NCI-H510A (cell line): ENCODE measurements at places on chromosomes 1 and 21.
A peak's percentile ranks its signal among the peaks of the same experiment; 100 is the strongest.

GRCh38 chr1:54861070-54861761 is 25.8 kb downstream of the DHCR24 start:
- DNase-seq = no peak

DNA sequence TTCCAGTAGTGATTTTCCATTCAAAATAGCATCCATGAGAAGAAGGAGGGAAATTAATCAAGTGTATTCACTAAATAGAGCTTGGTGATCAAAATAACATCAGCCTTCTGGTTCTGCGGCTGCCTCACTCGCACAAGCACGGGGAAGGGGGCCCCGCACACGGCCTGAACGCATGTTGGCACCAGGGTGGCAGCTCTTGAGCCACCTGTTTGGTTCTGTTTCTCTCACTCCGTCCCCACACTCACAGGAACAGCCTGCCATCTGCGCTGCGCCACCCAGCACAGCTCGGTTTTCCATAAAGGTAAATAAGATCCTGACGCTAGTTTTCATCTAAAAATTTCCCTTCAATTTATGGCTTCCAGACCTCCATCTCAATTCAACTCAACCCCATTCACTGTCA is 49.4 kb downstream of the TIAM1 start:
- DNase-seq = no peak

- no peak for DNase-seq
Measured at GRCh38 chr1:163381487-163382184, 59.9 kb downstream of the NUF2 start.

DNA sequence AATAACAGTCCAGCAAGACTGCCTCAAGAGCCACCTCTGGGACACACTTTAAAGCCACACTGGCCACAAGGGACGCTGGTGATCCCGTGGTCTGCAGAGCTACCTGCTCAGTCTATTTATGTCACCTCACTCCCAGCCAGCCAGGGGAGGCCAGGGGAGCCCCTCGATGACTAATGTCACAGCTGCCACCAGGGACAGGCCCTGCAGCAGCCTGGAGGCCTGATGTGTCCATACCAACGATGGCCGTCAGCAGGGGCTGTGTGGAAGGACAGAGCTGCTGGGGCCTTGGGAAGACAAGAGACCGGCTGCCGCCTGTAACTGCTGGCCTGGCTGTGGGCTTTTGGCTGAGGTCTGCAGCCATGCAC is 71.0 kb downstream of the SIK1 start:
- DNase-seq = no peak

DNA sequence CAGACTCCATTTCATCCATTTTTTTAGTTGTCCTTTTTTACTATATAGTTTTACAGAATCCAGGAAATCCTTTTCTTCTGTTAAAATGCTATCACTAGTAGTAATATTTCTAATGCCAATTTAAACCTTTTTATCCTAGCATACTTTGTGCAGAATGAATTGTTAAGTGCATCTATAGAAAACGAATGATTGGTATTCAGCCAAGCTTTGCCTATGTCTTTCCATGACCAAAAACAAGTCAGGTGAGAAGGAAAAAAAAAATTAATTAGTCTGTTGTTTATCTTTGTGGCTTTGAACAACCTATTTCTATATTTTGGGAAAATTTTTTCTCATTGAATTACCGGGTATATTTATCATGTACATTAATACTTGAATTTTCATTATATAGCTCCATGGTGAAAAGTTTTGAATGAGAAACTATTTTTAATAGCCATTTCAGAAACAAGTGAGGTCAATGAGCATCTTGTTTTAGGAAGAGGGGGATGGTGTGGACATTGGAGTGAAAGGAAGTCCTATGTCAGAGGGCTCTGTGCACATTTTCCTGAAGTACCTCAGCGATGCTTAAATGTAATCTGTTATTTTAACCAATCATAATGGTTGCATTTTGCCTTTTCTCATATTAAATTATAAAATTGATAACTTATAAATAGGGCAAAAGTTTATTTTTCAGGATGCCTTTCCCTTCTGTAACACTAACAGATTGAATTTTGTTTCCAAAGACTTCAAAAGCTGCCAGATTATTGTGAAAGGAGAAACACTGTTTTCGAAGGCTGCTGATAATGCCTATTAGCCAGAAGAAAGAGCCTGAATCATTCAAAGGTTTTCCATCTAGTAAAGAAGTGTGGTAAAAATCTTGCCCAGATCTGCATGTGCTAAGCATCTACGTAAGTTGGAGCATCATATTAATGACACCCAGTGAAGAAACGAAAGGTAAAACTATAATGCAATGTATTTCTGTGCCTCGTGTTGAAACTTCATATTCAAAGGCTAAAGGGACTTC is 73.8 kb upstream of the S1PR1 start:
- no peak for DNase-seq

DNA sequence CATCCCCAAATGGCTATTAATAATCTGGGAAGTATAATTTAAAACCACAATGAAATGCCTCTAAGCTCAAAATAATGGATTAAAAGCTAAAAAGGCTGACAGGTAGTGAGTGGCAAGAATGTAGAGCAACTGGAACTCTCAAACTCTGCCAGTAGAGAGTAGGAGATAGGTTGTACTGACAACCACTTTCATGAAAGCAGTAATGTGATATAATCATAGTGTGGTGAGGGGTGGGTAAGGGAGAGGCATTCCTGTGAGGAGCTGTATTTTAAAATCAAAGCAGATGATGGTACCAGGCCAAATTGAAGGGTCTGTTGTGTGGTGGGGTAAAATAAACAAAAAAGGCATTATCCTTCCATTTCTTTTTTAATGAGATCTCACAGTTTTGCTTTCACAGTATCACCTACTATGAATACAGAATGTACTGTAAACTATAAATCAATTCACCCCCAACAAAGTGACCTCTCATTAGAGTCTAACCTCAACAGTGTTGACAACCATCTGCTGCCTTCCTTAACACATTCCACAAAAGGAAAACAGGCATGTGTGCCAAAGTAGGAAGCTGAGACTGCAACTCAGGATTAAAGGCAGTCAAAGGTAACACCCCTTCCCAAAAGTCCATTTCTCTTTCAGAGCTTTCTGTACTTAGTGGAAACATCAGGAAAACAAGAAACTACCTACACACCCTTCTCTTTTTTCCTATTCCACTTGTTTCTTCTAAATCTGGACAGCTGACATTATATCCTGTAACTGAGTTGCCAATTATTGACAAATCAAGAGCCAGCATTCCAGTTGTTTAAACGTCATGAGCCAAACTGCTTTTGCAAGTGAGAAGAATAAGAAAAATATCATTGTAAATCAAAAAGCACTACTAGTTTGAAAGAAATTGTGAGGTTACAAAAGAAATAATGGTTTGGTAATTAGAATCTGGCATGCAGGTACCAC is 130.8 kb downstream of the FAF1 start:
- DNase-seq = no peak

DNA sequence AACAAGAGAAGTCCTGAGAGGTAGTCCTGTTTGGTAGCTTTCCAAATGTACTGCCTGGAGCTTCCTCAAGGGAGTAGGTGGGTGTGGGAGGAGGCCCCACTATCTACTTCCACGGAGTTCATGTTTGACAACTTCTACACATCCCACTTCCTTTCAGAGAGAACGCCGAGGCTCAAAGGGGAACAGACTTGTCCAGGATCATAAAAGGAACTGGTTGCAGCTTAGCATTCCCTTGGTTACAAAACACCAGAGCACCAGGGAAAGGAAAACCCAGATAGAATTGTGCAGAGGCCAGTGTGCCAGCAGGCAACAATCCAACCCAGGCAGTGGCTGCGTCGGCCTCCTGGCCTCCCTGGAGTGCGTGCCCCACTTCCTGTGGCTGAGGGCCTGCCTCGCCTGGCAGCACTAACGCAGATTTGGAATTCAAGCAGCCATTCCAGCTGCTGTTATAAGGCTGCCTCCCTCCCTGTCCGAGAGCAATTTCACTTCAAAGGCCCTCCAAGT is 4.2 kb upstream of the RAP1GAP start:
- DNase-seq = no peak

DNA sequence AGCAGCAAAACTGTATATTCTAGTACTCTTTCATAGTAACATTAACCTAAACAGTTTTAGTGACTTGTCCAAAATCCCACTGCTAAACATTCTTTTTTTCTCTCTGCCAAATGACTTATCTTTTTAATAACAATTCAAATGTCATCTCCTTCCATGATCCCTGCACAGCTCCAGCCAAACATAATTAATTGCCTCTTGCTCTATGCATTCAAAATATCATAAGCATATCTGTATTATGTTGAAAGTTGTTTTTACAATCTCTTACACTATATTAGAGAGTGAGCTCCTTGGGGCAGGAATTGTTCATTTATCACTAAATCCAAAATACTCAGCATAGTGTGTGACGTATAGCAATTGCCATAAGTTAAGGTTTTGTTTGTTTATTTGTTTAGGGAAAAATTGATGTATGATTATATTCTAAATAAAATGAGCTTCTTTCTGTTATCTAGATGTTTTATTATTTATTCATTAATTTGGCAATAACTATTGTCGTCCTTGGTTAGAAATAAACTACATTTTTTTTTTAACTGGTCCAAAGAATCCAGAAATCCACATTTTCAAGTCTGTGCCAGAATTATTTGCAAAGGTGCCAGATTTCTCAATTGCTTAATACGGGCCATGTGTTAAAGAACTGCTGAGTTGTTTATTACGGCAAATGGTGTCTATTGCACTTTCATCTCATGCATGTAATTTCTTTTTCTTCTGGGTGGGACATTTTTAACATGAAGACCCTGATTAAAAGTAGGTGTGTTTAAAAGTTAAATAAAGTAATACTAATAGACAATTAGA is 577.2 kb upstream of the ZRANB2 start:
- no peak for DNase-seq

GRCh38 chr1:55329091-55329490 is 113.9 kb upstream of the USP24 start:
- no peak for DNase-seq

- no peak for DNase-seq
Measured at GRCh38 chr1:162599451-162599850, 32.8 kb upstream of the DDR2 start.

DNA sequence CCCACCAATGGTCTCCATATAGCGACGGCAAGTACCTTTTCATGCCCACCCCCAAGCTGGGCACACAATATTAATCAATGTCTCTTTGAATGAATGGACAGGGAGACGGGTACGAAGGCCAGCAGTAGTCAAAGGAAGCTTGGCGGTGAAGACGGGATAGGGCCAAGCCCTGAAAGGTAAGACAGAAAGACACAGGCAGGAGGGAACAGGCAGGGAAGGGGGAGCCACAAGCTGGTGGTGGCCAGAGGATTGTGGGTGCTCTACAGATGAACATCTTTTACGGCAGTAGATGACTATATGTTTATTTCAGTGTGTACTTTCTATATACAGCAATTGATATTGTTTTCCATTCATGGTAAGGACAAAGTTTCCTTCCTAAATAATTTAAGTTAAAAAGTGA is 16.3 kb downstream of the CAPZB start:
- no peak for DNase-seq

DNA sequence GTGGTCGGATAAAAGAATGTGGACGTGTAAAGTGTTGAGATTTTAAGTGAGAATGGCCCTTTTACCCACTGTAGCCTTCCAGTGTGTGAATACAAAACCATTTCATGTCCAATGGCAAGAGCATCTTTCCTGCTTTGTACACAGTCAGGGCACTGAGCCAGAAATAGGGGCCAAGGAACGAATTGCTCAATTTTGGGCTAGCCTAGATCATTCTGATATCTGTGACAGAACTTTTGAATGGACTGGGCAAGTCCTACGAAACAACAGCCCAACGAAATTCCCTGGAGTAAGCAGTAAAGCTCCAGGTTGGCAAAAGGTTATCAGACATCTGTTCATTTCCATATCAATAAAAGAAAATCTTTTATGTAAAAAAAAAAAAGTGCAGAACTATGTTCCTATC is 5.5 kb downstream of the KIF26B start:
- DNase-seq = no peak

DNA sequence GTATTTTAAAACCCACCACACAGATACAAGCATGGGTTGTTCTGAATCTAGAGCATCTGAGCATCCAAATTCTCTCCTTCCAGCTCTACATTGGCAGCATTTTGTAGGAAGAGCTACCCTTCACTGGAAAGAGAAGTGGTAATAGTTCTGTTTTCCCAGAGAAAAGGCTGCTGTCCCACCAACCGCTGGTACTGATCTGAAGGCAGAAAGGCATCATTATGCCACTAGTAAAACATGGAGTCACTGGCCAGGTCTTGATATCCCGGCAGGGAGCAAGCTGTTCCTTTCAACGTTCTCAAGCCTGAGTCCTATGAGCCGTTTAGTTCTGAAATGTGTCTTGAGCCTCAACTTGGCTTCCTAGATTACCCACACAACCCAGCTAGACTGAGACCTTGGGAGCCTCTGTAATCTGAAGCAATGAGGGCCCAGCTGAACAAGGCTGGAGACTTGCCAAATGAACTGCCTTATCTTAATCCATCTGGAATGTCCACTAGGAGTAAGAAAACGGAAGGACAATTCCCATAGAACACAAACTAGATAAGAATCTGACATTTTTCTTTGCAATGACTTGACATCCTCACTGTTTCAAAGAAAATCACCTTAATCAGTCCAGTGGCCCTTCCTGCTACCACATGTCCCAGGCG is 116.8 kb downstream of the KCNH1 start:
- no peak for DNase-seq

GRCh38 chr1:100606438-100606837 is 68.5 kb downstream of the GPR88 start:
- DNase-seq = no peak

DNA sequence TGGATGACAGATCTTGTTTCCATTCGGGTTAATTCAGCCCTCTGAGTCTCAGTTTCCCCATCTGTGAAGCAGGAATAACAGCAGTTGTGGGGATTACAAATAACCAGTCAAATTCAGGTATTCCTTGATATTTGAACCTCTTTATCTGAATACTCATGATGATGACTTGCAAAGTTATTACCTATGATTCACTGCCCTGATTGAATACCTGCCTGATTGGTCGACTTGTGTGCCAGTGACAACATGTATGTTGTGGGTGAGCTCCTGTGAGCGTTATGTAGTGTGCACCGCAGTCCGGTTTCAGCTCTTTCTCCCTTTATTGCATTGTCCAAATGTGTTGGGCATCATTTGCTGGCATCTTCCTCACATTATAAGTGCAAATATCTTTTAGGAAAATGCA is 9.5 kb upstream of the TMEM61 start:
- DNase-seq = no peak

DNA sequence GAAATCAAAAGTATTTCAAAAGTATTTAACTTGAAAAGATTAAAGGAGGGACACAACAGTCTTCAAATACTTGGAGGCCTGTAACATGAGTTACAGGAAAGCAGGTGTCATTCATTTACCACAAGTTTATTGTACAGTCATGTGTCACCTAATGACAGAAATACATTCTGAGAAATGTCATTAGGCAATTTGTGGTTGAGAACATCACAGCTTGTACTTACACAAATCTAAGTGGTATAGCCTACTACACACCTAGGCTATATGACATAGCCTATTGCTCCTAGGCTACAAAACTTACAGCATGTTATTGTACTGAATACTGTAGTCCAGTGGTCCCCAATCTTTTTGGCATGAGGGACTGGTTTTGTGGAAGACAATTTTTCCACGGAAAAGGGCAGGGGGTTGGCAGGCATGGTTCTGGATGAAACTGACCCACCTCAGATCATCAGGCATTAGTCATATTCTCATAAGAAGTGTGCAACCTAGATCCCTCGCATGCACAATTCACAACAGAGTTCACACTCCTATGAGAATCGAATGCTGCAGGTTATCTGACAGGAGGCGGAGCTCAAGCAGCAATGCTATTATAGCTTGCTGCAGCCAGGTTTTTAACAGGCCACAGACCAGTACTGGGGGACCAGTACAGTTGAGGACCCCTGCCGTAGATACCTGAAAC is 25.0 kb upstream of the PHTF1 start:
- DNase-seq = no peak

- peak; percentile 76 for DNase-seq
Measured at GRCh38 chr1:205438213-205439158, 16.6 kb upstream of the LEMD1 start.

GRCh38 chr1:170156594-170156993 is 10.8 kb downstream of the NTMT2 start:
- DNase-seq = no peak
